ENCODE measurements at places on chromosomes 12 and 14.
A peak's percentile ranks its signal among the peaks of the same experiment; 100 is the strongest.

DNA sequence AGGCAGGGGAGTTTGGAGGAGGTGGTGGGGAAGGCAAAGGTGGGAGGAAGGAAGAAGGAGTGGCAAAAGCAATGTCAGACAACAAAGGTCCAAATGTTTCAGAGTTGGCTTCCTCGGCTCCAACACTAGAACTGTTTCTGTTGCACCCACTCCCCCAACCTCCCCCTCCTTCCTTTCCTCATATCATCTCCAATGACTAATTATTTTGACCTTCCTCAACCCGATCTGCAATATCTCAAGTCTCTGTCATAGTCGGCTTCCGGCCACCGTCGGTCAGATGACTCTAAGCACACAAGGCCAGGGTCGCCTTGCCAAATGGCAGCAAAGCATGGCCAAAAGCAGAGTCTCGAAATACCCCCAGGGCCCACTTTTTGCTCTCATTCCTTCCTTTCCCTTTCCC, 637.0 kb upstream of the TBX3 start:
- no peak for DNase-seq

GRCh38 chr12:126147321-126147720, 1082.1 kb downstream of the AACS start:
- DNase-seq: no peak

DNA sequence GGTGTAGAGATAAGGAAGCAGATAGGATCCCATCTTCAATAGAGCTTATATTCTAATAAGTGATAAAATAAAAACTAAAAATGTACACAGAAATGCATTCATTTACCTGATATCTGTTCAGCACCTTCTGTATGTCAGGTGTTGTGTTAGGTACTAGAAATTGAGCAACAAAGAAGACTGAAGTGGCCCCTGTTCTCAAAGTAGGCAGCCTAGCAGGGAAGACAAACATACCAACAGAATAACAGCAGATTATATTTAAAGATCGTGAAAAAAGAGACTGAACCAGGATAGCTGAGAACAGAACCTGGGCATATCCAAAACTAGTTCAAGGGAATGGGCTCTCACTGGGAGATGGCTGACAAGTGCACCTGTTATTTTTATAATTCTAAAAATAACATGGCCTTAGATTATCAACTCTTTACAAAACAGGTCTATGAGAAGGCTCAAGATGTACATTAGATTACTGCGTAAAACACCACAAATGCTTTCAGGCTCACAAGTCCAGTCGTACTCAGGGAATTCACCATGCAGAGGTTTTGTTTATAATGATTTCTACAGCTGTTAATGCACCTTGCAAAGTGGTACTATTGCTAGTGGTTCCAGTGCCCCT, 16.4 kb downstream of the ANO6 start:
- no peak for DNase-seq

- DNase-seq: no peak
Observed at GRCh38 chr14:96989306-96989705, 192.1 kb downstream of the VRK1 start.

GRCh38 chr12:92574051-92574783, 128.6 kb upstream of the PLEKHG7 start:
- peak; percentile 20 for DNase-seq

Data from NT2/D1 (cell line).